Pancreas (tissue), 10 donors: ENCODE measurements at places on chromosomes 6 and 20. TPM values are rescaled to one million over a fixed set of nuclear protein-coding genes. Genes with fewer than 3 reads are reported as not detected.
A peak's percentile ranks its signal among the peaks of the same experiment; 100 is the strongest.

GRCh38 chr6:54899986-54900385, 53.4 kb downstream of the FAM83B start:
- no peak for DNase-seq

DNA sequence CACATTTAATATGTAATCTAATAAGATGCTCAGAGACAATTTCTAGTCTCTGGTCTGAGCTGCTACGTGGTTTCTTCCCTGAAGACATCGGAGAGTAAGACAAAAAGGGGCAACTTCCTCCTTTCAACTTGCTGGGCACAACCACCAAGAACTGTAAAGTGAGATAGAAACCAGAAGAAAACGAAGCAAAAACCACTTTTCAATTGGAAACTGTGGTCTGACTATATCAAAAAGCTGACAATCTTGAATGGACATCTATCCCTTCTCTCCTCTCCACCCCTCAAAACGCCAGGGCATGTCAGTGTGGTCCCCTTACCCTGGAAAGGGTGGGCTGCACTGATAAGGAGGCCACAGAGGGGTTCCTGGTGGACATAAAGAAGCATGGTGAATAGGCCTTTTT, 269.1 kb downstream of the CD83 start:
- DNase-seq: no peak

GRCh38 chr6:13992417-13993055, 67.8 kb downstream of the RNF182 start:
- DNase-seq: no peak

DNA sequence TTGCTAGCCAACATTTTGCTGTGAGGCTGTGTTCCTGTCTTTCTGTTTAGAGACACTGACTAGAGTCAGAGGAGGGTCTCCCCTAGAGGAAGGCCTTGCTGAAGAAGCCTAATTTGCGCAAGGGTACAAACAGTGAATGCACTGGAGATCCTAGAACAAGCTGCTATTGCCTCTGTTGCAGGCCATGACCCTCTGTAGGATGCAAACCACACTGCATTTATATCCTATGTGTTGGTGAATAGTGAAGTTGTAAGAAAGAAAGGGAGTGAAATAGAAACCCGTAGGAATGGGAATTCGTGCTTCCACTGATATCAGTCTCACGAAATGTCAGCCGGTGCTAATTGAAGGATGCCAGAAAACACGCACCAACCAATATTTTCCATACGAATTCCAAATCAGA, 88.2 kb downstream of the GJA1 start:
- DNase-seq: no peak

DNA sequence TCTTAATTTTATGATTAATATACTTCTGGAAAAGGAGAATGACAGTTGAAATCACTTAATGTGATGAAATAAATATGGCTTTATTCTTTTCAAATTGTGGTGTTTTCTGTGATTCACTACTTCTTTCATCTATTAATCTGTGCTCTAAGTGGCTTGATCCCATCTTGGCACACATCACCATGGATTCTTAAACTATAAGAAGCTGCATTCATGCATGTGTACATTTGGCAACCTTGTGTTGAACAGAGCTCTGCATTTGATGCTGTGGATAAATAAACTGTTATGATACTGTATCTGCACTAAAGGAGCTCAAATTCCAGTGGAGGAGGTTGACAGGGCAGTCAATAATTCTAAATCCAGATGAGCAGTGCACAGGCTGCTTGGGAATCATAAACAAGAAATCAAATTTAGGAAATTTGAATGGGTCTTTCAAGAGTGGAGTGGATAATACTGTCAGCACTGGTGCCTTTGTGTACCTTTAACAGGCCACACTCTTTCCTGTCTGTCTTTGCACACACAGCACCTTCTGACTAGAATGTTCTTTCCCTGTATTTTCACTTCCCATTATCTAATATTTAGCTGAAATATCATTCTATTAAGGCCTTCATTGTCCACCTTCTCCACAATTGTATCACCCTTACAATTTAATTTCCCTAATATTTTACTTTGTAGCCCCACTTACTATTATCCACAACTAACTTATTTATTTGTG, 252.9 kb downstream of the GRM1 start:
- no peak for DNase-seq

GRCh38 chr6:112416866-112417265, 69.7 kb downstream of the RFPL4B start:
- no peak for DNase-seq

DNA sequence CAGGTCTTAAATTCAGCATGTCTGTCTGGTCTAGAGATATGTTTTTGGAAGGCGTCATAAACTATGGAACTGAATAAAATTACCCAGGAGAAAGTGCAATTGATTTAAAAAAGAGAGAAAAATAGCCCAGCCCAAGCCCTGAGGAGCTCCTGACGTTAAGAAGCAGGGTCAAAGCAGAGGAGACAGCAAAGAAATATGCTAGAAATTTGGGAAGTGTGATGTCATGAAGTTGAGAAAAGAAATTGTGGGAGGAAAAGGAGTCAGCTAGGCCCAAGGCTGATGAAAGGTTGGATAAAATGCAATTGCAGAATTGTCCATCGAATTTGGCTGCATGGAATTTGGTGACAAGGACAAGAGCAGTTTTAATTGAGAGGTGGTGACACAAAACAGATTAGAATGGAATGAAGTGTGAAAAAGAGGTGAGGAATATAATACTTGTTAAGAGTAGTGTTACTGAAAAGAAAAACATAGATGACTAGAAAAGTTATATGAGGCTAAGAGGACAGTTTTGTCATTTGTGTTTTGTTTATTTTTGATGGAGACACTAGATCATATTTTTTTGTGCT, 381.6 kb downstream of the LAMA2 start:
- DNase-seq: no peak

DNA sequence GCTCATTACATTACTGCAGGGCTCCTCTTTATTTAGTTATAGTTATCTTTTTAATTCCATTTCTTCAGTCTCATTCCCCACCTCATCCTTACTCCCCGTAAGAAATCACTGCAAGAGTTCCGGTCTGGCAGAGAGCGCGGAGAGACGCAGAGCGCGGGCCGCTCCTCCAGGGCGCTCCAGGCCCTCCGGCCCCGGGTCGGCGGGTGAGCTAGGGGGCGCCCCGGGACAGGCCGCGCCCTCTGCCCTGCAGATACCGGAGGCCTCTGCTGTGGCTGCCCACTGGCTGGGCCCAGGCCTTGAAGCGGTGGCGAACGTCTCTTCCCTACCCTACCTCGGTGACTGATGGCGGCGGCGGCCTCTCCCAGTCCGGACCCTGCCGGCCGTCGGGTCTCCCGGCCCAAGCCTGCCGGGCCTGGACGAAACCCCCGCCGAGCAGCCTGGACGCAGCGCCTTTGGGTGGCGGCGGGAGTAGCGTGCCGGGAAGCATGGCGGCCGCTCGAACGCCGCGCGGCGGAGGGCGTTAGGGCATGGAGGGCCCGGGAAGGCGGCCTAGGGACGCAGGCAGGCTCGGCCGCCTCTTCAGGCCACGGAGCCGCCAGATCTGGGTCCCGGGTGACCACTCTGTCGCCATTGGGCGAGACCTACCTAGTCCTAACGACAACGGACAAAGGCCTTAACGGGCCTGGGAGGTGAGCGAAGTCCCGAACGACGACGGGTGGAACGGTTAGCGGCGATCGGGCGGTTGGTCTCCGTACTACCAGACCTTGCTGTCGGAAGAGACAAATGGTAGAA, 16.4 kb upstream of the HMGN4 start:
- DNase-seq: peak; percentile 73

- no peak for DNase-seq
These were observed 16.1 kb upstream of the TNFAIP3 start for GRCh38 chr6:137850816-137851602.

- no peak for DNase-seq
These were observed 95.6 kb downstream of the SNAP25 start for GRCh38 chr20:10314198-10314597.

DNA sequence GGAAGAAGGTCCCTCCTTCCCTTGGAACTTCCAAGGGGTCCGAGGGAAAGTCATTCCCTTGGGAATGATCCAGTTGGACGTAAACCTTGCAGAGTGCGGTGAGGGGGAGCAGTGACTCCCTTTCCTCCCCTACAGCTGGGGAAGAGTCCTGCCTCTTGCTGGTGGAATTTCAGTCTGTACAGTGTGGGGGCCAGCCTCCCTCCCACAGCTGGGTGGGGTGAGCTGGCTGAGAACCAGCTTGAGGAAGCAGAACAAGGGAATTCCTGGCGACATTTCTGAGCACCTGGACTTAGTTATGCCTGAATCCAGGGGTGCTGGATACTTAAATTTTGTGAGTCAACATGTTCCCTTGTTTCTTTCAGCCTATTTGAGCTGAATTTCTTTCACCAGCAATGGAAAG, 152.0 kb downstream of the ANKRD60 start:
- DNase-seq: no peak

DNA sequence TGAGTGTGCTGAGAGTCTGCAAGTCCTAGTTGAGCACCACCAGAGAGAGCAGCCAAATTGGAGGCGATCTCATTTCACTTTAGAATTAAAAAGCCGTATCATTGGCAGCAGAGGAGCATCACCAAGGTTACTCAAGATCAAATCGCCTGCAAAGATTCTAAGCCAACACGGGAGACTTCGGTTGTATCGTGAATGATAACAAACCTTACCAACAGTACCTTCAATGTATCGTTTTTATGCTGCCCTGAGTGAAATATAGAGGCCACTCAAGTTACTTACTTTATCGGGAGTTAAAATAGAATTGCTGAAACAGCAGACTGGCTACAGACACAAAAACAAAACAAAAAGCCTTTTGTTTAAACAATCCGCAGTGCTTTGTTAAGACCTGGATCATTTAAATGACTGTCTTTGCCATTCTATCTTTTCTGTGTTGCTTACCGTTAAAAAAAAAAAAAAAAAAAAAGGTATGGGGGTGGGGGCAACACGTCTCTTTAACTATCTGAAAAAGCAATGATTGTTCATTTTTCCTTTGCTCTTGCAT, 14.2 kb downstream of the NHSL1 start:
- no peak for DNase-seq

DNA sequence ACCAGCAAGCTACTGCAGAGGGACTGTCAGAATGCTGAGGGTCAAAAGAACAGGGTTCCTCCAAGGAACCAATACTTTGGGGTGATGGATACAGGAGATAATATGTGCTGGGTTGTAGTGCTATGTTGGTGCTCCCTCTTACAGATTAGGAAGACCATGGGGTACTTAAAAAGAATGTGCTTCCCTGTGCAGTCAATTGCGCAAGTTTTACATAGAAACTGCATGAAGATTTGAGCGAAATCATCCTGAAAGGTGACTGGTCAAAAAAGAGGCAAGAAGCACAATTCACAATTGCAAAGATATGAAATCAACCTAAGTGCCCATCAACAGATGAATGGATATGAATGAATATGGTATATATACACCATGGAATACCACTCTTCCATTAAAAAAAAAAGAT, 33.9 kb downstream of the GABRR1 start:
- no peak for DNase-seq

DNA sequence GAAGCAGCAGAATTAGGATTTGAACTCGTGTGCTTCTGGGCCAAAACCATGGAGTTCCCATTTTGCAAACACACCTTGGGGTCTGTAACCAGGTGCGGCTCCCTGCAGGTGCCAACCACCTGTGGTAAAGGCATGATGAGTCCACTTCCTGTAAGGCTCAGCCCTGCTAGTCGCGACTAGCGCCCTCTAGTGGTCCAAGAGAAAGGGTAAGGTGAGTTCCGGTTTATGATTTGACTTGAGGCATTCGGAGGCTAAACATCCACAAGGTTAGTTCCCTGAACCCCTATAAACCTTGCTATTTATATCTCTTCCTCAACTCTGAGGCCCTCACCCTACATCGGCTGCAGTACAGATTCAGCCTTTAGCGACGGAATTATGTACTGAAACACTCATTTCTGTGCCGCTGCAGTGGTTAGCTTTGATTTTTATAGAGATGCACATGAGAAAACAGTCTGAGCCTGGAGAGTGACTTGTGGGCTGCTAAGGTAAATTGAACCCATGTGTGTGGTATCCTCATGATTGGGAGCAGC, 173.4 kb downstream of the PLCB1 start:
- DNase-seq: peak; percentile 58

DNA sequence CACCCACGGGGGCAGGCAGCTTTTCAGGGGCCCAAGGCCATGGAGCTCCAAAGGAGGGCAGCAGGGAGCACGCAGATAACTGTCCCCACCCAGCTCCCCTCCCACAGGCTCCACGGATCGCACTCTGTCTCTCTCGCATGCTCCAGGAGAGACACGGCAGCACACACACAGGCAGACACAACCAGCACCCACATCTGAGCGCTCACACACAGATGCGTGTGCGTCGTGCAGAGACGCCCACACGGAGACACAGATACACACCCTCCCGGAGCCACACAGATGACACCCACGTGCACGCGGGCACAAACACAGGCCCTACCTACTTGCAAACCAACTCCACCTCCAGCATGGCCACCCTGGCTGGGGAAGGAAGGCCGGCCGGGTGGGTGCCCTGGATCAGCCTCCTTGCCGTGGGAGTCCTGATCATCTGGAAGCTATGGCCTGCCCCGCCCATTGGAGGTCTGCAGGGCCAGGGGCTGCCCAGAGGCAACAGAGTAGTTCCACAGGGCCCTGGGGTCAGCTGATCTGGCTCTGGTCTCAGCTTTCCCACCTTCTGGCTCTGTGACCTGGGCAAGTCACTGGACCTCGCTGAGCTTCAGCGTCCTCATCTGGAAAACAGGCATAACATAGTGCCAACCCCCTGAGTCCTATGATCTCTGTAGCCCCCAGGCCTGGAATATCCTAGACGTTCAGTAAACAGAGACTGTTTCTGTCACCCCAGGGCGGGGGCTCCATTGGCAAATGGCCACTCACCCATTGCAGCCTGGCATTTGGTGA, 31.5 kb downstream of the AAR2 start:
- DNase-seq: no peak

DNA sequence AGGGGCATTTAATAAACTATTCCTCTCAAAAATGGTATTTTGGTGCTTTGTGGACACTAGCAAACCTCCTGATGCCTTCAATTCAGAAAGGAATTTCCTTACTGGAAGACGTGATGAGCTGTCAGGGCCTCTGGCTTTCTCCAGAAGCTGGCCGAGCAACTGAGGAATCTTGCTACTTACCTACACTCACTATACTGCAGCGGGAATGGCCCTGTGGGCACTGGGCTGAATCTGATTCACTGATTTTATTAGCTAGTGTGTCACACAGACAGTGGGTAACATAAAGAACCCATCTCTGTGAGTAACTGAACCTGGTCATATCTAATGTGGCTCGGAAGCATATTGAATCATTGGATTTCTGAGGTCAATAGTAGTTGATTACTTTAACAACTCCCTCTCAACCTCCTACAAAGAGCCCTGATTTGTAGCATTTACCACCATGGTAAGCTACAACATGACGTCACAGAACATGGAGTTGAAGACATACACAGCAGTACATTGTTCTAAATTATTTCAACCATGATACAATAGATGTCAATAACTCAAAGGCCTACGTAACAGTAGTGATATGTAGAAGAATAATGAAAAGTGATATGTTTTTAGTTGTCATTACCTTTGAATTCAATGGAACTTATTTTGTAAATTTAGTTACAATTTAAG, 232.1 kb downstream of the SYNE1 start:
- DNase-seq: no peak

- no peak for DNase-seq
These were observed 137.2 kb downstream of the FARS2 start for GRCh38 chr6:5398530-5398929.

Gene DNMT3B
- 2.4 TPM for polyA plus RNA-seq

Gene PRSS35
- polyA plus RNA-seq: 0.30 TPM

Gene PLEKHG1
- polyA plus RNA-seq: 1.5 TPM

Gene SCP2D1
- not detected for polyA plus RNA-seq

Gene OXT
- not detected for polyA plus RNA-seq

Gene WFDC2
- polyA plus RNA-seq: 21.4 TPM

Gene XKR7
- 1.2 TPM for polyA plus RNA-seq

Gene C20orf144
- 0.12 TPM for polyA plus RNA-seq
